ENCODE measurements at places on chromosomes 7 and 10.

- DNase-seq: no peak
These were observed 179.5 kb downstream of the DPP6 start for GRCh38 chr7:154231732-154232131.

DNA sequence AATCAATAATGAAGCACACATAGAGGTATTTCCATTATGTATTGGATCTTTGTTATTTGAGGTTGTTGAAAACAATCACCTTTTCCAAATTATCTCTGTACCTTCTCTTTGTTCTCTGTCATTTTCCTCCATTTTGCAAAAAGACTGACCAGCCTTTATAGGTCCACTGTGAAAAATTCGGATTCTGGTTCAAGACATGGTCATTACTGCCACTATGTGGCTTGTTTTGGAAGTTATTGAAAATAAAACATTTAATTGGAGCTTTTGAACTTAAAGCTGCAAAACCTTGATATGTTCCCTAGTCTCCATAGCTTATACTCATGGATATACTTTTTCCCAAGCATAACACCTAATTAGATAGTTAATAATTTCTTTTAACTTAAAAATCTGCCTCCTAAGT, 1094.4 kb downstream of the NRG3 start:
- DNase-seq: no peak

- no peak for DNase-seq
These were observed 170.5 kb downstream of the C1GALT1 start for GRCh38 chr7:7352845-7353244.

- DNase-seq: no peak
These were observed 13.9 kb upstream of the CUZD1 start for GRCh38 chr10:122859527-122859926.

DNA sequence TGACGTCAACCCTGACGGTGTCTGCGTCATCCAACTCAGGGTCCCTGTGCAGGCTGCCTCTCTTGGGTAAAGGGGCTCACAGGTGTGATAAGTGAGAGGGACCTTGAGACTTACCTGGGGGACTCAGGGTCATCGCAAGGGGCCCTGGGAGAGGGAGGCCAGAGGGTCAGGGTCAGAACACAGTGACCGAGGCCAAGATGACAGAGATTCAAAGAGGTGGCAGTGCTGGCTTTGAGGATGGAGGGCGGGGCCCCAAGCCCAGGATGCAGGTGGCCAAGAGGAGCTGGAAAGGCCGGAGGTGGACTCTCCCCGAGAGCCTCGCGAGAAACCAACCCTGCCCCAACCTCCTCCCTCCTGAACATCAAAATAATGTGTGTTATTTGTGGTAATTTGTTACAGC, 165.2 kb upstream of the PPP2R2D start:
- no peak for DNase-seq

DNA sequence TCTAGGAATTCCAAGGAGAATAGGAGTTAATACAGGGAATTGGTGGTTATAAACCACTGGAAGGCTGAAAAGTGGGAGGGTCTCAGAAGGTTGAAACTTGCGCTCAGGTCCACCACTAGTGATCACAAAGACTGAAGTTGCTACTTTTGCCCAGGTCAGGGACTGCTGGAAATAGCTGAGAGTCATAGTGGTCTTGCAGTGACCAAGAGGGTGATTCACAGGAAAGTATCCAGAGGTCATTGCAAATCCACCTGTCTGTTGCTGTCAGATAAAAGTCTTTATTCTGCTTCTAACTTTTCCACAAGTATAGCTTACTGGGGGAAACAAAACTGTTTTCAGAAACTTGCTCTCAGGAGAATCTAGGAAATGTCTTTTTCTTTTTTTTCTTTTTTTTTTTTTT, 211.5 kb upstream of the PRSS1 start:
- no peak for DNase-seq

DNA sequence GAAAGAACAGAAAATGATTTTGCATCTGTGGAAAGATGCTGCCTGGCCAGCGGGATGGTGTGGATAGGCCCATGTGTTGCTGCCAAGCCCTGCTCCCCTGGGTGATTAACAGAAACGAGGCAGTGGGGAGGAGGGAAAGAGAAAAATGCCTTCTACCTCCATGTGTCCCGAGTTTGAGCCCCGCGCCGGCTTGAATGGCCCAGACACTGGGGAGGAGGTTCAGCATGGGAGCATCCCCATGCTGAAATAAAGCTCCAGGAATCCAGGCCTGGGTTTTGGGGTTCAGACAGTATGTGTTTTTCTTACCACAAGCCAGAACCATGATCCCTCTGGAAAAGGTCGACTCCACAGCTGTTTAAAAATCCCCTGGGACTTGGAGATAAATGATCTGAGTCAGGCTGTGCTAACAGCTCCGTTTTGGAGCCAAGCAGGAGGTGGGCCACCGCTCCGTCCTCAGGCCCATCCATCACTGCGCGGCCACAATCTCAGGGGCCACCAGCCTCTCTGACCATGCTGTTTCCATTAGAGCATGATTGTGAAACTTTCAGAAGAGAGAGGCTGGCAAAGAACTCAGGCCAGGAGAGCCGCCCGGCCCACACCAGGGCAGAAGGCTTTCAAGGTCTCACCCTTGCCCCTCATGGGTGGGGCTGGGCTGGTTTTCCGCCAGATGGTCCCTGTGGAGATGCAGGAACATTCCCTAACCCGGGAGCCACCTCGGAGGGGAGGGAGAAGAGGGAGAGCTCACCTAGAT, 299.7 kb downstream of the ZEB1 start:
- DNase-seq: no peak

- DNase-seq: peak; percentile 79
These were observed 53.8 kb downstream of the WDR37 start for GRCh38 chr10:1109795-1110673.

DNA sequence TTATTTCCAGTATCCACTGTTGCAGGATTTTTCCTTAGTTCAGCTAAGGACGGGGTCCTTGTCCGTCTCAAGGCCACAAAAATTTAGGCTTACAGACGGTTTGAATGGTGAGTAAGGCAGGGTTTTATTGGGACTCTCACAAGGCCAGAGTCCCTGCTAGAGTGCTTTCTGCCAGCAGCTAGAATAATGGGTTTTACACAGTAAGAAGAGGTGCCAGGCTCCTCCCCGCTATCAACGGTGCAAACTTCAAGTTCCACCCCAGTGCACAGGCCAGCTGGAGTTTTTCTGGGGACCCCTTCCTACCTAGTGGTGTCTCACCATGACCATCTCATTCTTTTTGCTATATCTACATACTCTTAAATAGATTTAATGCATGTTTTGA, 198.5 kb upstream of the KCTD7 start:
- no peak for DNase-seq

DNA sequence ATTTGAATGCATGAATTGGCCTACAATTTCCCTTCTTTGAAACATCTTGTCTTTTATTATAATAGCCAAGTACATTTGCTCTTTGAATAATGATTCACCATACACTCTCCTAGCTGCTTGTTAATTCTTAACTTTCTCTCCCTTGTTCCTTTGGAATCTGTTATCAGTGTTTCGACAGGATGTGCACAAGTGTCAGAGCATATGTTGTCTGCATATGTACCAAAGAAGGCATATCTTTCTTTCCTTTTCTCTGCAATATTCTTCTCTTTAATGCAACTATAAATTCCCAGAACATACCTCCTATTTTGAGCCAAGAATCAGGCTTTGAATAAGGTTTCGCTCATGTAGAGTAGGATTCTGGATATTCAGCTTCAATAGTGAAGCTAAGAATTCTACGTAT, 848.3 kb upstream of the C7orf33 start:
- no peak for DNase-seq

GRCh38 chr7:25503306-25503705, 275.0 kb upstream of the NPVF start:
- DNase-seq: no peak

GRCh38 chr7:1248143-1248915, 15.7 kb downstream of the UNCX start:
- DNase-seq: no peak

GRCh38 chr7:120991581-120991980, 3.1 kb downstream of the CPED1 start:
- no peak for DNase-seq

- no peak for DNase-seq
These were observed 465.7 kb downstream of the AUTS2 start for GRCh38 chr7:70063927-70064326.

- no peak for DNase-seq
These were observed 394.4 kb upstream of the NPVF start for GRCh38 chr7:25622695-25623094.

DNA sequence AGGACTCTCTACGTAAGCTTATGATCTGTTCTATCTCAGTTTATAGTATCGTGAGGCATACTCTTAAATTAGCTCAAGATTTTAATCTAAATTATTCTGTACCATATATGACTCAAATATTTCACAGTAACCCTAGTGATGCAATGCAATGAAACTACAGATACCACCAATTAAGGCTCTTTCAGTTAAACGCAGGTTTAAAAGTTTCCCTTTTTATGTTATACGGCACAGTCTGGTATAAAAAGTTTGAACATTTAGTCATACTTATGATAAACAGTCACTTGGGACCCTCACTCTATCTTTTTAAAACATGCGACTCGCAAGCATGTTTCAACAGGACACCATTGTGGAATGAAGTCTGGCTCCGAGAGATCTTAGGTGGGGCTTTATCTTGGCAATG, 107.2 kb downstream of the CDK6 start:
- no peak for DNase-seq

- no peak for DNase-seq
These were observed 233.2 kb downstream of the DNAJB6 start for GRCh38 chr7:157569967-157570366.

GRCh38 chr10:87646192-87646909, 13.3 kb upstream of the PAPSS2 start:
- DNase-seq: no peak

DNA sequence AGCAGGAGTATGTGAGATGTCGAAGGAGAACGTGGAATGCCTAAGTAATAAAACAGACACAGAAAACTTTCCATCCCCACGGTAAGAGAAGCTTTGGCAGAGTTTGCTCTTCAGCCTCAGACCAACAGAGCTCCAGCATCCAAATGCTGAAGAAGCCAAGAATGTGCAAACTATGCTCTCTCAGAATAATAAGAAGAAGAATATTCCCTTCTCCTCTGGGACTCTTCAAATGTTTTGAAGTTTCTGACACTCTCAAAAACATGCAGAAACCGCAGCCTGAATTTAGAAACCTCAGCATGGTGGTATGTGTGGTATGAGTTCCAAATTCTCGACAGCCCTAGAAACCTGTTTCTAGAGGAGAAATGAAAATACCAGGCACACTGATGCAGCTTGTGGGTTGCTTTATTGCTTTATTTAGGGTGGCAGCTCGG, 113.3 kb downstream of the KCNMA1 start:
- DNase-seq: no peak

GRCh38 chr7:150846291-150847115, 5.8 kb upstream of the AOC1 start:
- DNase-seq: no peak

DNA sequence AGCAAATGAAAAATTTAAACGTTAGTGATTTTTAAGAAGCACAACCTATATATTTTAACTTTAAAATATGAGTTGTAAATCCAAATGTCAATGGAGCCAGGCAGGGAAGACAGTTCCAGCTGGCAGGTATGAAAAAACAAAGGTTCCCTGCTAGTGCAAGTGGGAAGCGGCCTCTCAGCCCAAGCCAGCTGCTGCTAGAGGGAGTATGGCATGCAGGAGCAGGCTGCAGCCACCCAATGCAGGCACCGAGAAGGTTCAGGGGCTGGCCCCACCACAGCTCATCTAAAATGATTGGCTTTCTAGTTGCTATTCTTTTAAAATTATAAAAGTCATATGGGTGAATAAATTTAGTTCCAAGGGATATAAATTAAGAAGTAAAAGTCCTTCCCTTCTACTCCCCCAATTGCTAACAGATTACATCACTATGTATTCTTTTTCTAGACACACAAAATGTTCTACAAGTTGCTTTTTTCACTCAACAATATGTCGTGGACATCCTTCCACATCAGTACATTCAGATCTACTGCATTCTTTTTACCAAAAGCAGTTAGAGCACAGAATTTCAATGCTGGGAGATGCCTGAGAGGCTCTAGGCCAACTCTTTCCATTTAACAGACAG, 69.3 kb downstream of the SGMS1 start:
- DNase-seq: no peak

- DNase-seq: no peak
These were observed 8.3 kb upstream of the RHOBTB1 start for GRCh38 chr10:60952067-60952845.

DNA sequence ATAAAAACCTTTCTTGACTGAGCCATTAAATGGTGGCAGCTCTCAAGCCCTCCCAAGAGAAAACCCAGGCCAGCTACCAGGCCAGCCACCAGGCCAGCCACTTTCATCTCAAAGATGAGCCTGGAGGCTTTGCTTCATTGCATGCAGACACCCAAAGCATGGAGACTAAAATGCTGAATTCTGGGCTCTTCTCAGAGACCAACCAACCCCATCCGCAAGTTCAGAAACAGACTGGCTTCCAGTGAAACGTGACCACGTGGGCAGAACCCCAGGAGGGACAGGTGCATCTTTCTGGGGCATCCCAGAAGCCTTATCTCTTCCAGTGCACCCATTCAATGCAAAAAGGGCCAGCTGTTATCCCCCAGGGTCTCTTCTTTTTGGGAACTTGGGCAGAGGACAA, 20.9 kb downstream of the CHST15 start:
- no peak for DNase-seq

GRCh38 chr10:77192402-77192801, 445.2 kb downstream of the KCNMA1 start:
- DNase-seq: no peak

DNA sequence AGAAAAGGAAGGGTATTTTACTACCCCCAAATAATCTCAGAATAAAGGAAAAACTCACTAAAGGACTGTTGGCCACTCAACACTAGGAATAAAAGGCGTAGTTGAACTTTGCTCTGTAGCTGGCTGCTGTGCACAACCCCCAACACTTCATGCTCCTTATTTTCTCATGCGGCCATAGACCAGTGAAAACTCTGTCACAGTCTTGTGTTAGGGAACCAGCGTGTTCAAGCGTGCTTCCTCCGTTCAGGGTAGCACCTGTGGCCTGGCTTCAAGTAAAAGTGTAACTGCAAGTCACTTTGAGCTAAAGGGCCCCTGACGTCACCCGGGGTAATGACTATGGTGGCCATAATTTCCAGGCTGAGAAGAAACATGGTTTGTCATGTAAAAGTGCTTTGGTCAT, 27.0 kb downstream of the BLNK start:
- DNase-seq: no peak

DNA sequence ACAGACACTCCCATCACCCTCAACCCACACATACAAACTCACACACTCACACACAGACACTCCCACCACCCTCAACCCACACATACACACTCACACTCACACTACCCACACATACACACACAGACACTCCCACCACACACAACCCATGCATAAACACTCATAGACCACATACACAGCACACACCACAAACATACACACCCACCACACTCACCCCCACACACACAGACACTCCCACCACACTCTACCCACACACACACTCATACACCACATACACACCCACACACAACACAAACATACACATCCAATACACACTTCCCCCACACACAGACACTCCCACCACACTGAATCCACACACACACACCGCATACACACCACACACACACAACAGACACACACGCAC, 521.2 kb downstream of the TCERG1L start:
- no peak for DNase-seq

- DNase-seq: no peak
These were observed 670.2 kb upstream of the SORCS1 start for GRCh38 chr10:107834706-107835105.

Data from activated naive CD4-positive, alpha-beta T cell treated with anti-CD3 and anti-CD28 coated beads, Interleukin-2, amount 50 U/mL, for 16 hours (primary cell).